LoVo (cell line): ENCODE measurements at places on chromosomes 6 and 20.

- no peak for DNase-seq
These were observed 14.9 kb downstream of the DYNLT1 start for GRCh38 chr6:158629367-158630221.

GRCh38 chr6:109892451-109893435 is 85.4 kb upstream of the GPR6 start:
- DNase-seq: peak; percentile 74

DNA sequence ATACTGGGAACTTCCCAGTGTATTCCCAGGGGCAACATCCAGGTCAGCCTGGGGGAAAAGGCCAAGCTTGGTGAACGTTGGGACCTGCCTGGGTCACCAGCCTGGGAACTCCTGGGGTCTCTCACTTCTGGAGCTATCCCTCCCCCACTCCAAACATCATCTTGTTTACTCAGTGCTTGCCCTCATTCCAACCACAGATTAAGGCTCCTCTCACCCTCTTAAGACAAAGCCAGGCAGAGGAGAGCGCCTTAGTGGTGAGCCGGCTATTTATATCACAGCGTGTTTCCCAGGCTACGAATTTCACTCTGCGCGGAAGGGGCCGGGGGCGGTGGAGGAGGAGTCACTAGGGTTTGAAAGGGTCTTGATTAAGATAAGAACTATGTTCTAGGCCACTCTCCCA is 12.1 kb downstream of the PRPH2 start:
- no peak for DNase-seq

GRCh38 chr6:110643175-110643574 is 166.8 kb upstream of the SLC22A16 start:
- DNase-seq: no peak

DNA sequence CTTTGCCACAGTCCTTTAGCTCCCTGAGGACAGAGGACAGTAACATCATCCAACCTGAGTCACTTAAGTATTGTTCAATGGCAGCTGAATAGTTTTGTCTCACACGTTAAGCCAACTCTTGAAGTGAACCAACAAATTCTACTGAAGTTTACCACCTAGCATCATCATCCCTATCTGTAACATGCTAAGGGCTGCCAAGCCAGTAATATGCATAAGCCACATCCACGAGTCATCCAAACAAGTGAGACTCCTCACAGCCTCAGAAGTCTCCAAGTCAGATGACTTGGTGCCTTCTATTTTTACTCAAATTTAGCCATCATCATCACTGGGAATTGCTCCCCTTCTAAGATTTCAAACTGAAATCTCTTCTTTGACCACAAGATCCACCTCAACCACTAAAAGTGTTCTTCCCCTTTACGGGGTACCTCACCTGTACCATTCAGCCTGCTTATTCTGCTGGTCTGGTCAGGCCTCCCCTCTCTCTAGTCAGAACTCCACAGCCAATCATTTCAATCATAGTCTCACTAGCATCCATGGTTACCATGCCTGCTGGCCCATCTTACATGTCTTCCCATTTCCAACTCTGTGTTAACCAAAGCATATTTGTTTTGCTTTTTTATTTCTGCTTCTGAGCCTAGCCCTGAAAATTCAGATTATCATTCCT is 73.7 kb downstream of the DTNBP1 start:
- DNase-seq: no peak

- DNase-seq: no peak
These were observed 335.8 kb downstream of the EPHA7 start for GRCh38 chr6:93083337-93084230.

DNA sequence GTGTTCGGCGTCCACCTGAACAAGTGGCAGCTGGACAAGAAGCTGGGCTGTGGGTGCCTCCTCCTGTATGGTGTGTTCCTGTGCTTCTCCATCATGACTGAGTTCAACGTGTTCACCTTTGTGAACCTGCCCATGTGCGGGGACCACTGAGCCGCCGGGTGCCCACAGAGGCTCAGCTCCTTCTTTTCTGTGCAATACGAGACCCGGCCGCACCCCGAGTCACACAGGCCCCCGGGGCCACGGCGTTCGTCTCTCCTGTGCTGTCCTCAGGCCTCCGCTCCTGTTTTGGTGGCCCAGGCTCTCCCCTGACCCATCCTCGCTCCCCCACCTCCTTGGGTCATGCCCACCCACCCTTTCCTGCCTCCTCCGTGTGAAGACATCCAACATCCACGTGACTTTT is 37.1 kb upstream of the RIN2 start:
- no peak for DNase-seq

GRCh38 chr20:12598894-12599293 is 409.9 kb upstream of the SPTLC3 start:
- DNase-seq: no peak

DNA sequence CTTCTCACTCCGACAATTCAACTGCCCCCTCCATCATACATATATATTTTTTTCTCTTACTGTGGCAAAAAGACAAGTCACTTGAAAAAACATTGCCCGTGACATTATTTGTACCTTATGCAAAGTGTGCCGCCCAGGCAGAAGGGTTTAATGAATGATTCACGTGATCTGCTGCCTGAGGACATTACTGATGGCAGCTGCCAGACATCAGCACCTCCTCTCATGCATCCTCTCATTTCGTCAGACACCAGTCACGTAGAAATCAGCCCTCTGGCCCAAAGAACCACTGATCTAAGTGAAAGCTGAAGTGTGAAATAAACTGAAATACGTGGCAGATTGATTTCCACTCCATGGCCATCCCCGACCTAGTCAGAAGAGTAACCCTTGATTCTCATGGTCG is 218.8 kb upstream of the PDE10A start:
- no peak for DNase-seq

- no peak for DNase-seq
These were observed 8.2 kb upstream of the CD93 start for GRCh38 chr20:23094213-23094896.

DNA sequence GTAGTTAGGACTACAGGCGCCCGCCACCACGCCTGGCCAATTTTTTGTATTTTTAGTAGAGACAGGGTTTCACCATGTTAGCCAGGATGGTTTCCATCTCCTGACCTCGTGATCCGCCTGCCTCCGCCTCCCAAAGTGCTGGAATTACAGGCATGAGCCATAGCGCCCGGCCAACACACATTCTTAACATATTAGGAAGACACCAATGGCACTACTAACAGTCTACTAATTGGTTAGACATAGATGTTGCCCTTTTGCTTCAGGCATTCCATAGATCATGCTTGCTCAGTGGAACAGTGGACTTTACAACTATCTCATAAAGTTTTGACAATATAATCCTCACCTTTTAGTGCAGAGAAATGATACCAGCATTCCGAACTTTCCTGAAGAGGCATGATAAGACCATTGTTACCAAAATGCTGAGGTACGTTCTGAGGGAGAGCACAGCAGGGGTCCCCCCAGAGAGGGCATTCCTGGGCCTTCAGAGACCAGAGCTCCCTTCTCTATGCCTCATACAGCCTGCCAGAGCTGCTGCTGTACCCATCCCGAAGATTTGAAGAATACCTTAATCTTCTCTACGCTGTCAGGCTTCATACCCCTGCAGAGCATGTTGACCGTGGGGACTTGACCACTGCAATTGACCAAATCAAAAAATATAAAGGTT is 89.4 kb downstream of the ECT2L start:
- DNase-seq: no peak

- no peak for DNase-seq
These were observed 299.9 kb upstream of the SUPT3H start for GRCh38 chr6:45677381-45678284.

- no peak for DNase-seq
These were observed 484.0 kb downstream of the MMUT start for GRCh38 chr6:48979085-48979484.

DNA sequence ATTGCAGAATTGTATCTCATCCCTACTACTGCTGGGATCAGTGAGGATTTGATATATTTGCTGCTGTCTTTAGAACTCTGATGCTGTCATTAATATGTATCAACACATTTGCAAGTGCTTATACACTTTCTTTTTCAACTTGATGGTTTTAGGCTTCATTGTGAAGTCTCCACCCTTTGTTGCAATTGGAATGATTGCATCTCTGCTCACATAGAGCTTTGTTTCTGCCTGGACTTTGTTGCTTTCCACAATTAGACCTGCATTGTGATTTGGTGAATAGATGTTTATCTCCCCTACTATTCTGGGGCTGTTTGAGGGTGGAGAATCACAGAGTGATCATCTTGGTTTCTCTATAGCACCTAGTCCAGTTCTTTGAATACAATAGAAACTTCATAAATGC is 666.7 kb downstream of the EPM2A start:
- no peak for DNase-seq

DNA sequence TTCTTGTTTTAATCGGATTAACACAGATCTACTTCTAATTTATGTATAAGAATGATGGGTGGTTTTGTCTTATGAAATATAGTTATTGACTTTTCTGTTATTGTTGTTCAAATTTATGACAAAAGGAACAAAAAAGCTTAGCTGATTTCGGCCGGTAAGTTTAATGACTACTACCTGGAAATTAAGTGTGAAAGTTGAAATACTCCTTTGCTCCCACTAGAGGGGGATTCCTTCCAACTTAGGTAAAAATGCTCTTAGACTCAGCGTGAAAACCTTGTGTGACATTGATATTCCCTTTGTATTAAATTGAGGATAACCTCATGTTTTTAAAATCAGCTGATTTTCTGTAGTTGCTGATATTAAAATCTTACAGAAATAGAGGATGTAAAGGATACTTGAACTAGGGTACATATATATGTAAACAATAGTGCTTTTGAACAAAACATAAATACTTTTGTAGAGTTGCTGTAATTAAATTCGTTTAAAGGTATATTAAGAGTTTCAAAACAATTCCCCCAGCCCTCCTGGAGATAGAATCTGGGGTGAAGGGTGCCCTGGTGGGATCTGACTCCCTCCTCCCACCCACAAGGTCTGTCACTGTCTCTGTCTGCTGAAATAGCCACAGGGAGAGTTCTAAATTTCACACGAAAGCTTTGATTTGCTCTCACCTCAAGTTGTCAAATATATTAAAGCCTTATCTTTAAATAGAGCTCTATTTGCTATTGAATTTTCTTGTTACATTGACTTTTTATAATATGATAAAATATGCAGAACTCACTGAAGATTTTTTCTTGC is 257.5 kb downstream of the ARID1B start:
- peak; percentile 76 for DNase-seq

GRCh38 chr6:75044846-75045245 is 161.0 kb downstream of the COL12A1 start:
- no peak for DNase-seq

- DNase-seq: no peak
These were observed 44.1 kb upstream of the SLC22A1 start for GRCh38 chr6:160077526-160077925.

DNA sequence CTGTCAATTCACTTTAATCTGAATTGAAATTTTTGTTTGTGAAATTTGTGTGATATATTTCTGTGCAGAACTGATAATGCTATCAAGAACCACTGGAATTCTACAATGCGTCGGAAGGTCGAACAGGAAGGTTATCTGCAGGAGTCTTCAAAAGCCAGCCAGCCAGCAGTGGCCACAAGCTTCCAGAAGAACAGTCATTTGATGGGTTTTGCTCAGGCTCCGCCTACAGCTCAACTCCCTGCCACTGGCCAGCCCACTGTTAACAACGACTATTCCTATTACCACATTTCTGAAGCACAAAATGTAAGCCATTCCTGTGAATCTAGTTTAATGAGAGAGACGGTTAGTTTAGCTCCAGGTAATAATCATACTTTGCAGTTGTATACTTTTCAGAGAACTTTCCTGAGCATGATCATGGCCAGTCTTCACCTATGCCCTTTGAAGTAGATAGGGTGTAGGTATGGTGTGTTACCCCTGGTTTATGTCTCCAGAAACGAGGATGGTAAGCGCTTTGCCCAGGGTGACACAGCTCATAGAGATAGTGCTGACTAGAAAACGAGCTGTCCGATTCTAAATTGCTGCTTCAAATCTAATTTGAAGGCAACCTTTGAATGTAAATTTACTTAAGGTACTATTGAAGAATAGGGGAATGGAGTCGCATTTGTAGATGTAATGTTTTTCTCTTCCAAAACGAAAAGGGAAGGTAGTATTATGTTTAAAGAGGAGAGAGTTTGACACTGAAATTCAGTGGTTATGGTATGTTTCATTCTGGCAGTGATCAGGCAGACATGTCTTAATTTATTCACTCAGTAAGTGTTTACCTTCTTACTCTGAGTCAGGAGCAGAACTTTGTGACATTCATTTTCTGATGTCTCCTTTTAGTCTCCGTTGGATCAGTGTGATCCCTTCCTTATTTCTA is 11.4 kb downstream of the MYB start:
- DNase-seq: no peak

DNA sequence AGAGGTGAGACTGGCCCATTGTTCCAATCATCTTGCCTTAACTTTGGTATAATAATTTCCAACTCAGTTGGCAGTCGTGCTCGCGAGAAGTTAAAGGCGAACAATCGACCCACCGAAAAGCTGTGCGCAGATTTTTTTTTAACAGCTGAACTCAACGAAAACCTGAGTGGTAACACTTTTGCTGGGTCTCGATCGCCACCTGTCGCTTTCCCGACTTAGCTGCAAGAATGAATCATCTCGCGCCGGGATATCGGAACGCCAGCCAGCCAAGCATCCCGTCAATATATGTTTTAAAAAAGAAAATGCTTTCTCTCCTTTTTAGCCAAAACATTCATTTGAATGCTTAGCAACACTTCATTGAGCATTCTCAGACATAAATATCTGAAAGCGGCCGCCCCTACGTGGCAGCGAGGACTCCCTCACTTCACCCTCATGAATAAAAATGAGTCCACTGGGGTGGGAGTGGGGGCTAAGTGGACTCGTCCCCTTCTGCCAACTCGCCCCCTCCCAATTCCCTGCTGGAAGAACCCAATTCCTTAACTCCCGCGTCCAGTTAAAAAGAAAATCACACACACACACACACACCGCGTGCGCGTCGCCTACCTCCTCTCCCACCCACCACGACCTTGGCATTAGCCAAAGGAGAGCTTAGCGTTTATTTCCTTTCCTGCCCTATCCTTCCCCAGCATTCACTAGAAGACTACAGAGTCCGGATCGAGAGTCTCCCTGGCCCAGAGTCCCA is 1.5 kb downstream of the COL12A1 start:
- DNase-seq: peak; percentile 47

DNA sequence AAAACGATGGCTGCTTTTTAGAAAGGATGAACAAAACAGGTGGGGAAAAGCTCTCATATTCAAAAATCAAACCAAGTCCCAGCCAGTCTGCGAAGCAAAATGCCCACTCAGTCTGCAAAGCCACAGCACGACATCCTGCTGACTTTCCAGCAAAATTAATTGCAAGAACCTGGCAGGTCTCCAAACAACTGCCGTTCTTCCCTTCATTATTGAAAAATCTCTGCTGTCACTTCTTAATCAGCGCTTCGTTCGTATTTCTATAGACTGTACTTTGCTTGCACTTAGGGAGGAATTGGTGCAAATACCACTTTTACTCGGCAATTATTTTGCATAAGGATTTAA is 222.4 kb downstream of the CBLN4 start:
- DNase-seq: no peak

- no peak for DNase-seq
These were observed 158.0 kb upstream of the TCF21 start for GRCh38 chr6:133730881-133731280.

- no peak for DNase-seq
These were observed 1392.5 kb downstream of the EPHA7 start for GRCh38 chr6:92026878-92027277.

GRCh38 chr20:25544311-25544710 is 41.0 kb downstream of the NINL start:
- DNase-seq: no peak

GRCh38 chr20:137668-138490 is 4.5 kb upstream of the DEFB126 start:
- DNase-seq: no peak
